ENCODE measurements at places on chromosomes 4 and X.

- no peak overlapping the region for H3K4me3 ChIP-seq
- DNase-seq: no peak
- H3K27ac ChIP-seq: no peak overlapping the region
- H3K27me3 ChIP-seq: no peaks in the 10 kb centered on the region
- no peaks in the 10 kb centered on the region for H3K36me3 ChIP-seq
Observed at GRCh38 chr4:17670423-17670822, 56.0 kb downstream of the MED28 start.

- no peaks in the 10 kb centered on the region for H3K27me3 ChIP-seq
- DNase-seq: no peak
- peak overlapping the region; percentile 87 for H3K4me3 ChIP-seq
- peak overlapping the region; percentile 86 for H3K27ac ChIP-seq
Observed at GRCh38 chr4:152535360-152535902, 461 bp downstream of the FBXW7 start.

DNA sequence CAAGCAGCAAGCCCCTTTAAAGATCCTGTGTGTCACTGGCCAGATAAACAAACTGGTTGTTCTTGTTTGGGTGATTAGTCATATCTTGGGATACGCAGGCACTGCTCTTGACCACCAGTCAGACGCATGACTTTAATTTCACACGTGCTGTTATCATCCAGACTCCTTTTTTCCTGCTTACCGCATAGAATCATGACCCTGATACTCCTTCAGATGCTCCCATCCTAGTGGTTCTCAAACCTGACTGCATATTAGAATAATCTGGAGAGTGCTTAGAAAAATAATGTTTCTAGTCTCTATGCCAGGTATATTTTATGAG lies 78.8 kb downstream of the CLDN22 start:
- no peaks in the 10 kb centered on the region for H3K4me1 ChIP-seq
- no peak for DNase-seq
- H3K27me3 ChIP-seq: no peaks in the 10 kb centered on the region
- no peak overlapping the region for H3K27ac ChIP-seq
- H3K4me3 ChIP-seq: no peak overlapping the region

DNA sequence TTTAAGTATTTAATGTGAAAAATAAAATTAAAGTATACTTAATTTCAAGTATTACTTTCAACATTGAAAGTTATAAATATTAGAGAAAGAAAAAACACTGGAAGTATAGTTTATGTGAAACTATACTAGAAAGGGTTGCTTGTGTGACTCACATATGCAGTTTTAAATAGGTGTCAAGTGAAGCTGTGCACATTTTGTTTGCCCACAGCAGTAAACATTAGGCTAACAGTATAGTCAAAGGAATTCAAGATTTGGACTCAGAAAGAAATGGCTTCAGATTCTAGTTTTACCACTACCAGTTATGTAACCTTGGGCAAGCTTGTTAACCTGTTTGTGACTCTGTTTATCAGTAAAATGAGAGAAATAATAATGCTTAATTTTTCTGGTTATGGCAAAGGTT lies 148.2 kb downstream of the FAM47B start:
- H3K36me3 ChIP-seq: no peaks in the 10 kb centered on the region
- no peaks in the 10 kb centered on the region for H3K4me1 ChIP-seq
- no peak for DNase-seq

DNA sequence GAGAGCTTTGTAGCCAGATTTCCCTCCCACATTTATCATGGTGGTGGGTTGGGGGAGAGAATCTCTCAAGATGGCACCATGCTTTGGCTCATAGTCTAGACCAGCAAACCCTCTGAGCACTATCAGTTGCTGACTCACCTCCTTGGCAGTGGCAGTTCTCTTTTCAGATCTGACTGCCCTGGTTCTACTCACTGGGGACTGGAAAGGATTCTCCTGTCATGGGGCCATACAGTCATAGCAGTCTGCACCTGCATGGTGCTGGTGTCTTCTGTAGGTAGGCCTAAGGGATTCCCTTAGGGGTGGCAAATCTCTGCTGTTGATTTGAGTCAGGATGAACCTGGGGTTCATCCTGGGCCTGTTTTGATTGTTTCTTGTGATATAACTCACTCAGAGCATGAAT lies 2.6 kb downstream of the TEX13B start:
- no peaks in the 10 kb centered on the region for H3K36me3 ChIP-seq
- H3K4me1 ChIP-seq: no peaks in the 10 kb centered on the region

DNA sequence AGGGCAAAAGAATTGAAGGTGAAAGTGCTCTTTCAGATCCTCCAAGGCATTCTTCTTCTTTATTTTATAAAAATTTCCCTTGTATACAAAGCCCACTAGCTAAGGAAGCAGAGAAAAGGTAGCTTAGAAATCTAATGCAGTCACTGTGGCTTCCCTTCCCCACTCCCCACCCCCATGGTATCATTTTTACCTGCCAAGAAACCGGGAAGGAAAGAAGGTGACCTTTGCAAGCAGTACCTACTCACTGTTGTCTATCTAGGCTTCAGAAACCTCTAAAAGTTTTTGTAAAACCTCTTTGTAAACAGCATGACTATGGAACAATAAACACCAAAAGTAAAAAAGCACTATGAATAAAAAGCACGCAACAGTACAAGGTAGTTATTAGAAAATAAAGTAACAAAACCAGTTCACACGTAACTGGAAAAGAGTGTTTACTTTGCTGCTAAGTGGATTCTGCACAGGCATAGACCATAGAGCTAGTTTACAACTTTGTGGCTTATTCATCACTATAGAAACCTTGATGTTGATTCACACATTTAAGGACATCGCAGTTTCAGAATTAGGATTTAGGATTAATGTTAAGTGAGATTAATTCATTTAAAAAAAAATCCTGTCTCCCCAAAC lies 109.6 kb upstream of the FTHL17 start:
- H3K27me3 ChIP-seq: no peaks in the 10 kb centered on the region
- no peaks in the 10 kb centered on the region for H3K36me3 ChIP-seq
- no peak overlapping the region for H3K27ac ChIP-seq
- DNase-seq: no peak
- no peaks in the 10 kb centered on the region for H3K4me1 ChIP-seq

GRCh38 chr4:35151816-35152572 lies 1092.3 kb downstream of the ARAP2 start:
- no peaks in the 10 kb centered on the region for H3K4me1 ChIP-seq
- H3K27ac ChIP-seq: no peak overlapping the region
- no peak overlapping the region for H3K4me3 ChIP-seq
- H3K27me3 ChIP-seq: no peaks in the 10 kb centered on the region

Data from prostate gland (tissue), 2 donors.